ENCODE measurements at places on chromosomes 2 and 18.

DNA sequence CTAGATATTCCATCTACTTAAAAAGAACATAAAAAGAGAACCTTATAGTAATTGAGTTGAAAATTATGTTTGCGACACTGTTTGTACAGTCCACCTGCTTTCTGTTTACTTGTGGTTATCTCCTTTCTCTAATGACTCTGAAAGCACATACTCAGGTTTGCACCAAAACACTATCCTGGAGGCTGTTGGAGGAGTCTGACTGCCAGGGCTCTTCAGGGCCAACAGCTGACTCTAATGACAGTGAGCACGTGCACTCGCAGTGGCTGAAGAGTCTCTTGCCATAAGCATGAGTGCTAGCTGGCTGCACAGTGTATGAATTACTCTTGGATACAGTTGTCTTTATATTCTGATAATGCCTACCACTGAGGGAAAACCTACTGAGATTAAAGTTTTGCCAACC, 16.7 kb upstream of the GLS start:
- no peak for DNase-seq

DNA sequence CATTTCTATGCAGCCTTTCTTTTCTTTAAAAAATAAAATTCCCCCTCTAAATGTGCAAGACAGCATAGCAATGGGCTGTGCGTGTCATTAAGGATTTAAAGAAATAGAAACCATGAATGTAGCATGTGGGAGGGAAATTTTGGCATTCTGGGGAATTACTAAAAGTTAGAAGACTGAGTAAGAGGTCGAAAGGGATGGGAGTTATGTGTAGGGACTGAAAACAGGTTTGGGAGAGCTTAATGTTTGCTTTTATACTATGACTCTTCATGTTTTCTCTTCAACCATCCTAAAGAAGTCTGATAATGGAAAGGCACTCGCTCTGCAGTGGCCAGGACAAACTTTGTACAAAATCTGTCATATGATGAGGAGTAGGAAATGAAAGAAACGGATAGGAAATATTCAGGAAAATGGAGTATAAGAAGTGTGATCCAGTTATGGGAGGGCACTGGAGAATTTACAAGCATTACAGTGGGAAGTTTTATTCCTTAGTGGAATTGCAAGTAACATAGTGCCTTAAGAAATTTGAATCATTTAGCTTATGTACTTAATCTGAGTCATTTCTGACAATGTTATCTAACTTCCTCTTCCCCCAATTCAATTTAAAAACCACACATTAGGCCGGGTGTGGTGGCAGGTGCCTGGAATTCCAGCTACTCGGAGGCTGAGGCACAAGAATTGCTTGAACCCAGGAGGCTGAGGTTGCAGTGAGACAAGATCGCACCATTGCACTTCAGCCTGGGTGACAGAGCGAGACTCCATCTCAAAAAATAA, 20.6 kb downstream of the TMEM87B start:
- no peak for DNase-seq

- DNase-seq: no peak
Observed at GRCh38 chr18:41064916-41065315, 890.1 kb upstream of the PIK3C3 start.

- no peak for DNase-seq
Observed at GRCh38 chr2:10755621-10756020, 34.2 kb downstream of the ATP6V1C2 start.

- DNase-seq: peak; percentile 34
Observed at GRCh38 chr2:216119986-216120385, 10.8 kb downstream of the XRCC5 start.

DNA sequence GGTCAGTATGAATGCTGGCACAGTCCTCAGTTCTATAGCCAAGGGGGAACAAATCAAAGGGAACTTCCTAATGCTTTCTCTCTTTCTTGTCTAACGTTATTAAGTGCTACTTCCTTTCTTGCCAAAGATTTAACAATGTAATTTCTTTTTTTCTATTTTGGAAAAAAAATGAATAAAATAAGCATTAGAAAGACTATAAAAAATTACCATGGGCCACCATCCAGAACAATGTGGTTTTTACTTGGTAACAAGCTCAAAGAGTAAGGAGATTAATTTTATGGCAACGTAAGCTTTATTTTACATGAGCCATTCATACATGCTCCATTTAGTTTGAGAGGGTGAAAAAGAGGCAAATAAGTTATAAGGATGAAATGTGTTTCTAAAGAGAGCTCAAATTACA, 40.1 kb downstream of the SERPINE2 start:
- no peak for DNase-seq

GRCh38 chr2:98158305-98158704, 71.3 kb downstream of the VWA3B start:
- no peak for DNase-seq

- no peak for DNase-seq
Observed at GRCh38 chr18:6261938-6262337, 152.8 kb downstream of the L3MBTL4 start.

GRCh38 chr2:72915907-72916742, 1.2 kb upstream of the EMX1 start:
- DNase-seq: peak; percentile 15

DNA sequence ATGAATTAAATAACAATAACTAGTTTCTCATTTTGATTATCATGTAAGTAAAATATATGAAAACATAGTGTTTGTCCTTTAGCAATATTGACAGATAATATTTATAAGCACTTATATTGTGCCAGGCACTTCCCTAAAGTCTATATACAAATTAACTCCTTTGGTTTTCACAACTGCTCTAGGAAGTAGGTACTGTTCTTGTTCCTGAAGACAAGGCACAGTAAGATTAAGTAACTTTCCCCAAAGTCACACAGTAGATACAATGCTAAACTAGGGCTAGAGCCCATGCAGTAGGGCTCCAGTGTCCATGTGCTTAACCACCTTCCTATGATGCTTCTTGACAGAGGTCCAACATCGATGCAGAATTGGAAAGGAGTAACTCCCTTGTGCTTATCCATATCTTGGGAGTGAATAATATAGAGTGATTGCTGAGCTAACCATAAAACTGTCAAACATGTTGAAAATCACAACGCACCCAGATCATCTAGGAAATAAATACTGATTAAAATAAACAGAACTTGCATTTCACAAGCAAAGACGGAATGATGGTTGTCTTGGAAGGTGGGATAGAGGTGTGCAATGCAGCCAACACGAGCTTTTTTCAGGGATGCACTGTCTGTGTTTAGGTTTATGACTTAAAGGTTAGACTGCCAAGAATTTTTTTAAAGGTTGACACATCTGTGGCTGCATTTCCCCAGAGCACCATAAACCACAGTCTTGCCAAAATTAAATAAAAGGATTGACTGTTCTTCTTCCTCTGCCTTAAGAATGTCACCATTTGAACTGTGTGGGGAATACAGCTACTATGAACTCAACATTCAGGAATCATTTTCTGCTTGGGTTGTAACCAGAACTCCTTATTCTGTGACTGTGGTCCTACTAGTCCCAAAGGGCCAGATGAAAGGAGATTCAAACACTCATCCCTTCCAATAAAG, 80.8 kb downstream of the ANKRD44 start:
- no peak for DNase-seq

GRCh38 chr2:42372474-42373200, 11.6 kb upstream of the COX7A2L start:
- no peak for DNase-seq

GRCh38 chr2:135050684-135051083, 1.4 kb upstream of the RAB3GAP1 start:
- DNase-seq: no peak

DNA sequence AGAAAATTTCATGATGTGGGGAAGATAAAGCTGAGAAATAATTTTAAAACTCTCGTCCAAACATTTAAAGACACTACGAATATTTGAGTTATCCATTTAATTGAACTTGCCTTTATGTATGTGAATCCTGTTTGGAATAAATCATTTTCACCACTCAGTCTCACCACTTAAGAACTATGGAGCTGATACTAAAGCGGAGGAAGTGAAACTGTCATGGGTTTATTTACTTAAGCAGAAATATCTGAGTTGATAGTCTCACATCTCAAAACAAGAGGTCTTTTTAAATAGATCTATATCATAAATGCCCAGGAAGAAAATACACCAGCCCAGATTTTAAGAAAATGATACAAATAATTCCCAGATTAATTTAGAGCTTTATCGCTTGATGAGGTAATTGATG, 532.4 kb downstream of the ZNF804A start:
- no peak for DNase-seq

GRCh38 chr2:65231892-65232477, 4.4 kb downstream of the ACTR2 start:
- DNase-seq: peak; percentile 14

DNA sequence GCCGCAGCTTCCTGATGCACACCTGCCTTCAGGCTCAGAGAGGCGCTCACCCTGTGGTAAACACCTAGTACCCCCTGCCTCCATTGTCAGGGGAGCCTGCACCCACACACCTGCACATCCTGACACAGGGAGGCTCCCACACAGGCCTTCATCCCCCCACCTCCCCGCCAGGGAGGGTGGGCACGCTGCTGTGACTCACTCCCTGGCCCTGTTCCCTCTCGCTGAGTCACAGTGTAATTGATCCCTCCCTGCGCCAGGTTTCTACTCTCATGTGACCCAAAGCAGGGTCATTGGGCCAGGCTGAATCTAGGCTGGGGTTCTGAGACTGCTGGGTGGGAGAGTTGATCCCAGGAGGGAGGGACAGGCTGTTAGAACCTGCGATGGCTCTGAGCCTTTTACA, 8.5 kb upstream of the CELF4 start:
- no peak for DNase-seq

GRCh38 chr2:17051538-17051937, 385.9 kb upstream of the CYRIA start:
- no peak for DNase-seq

DNA sequence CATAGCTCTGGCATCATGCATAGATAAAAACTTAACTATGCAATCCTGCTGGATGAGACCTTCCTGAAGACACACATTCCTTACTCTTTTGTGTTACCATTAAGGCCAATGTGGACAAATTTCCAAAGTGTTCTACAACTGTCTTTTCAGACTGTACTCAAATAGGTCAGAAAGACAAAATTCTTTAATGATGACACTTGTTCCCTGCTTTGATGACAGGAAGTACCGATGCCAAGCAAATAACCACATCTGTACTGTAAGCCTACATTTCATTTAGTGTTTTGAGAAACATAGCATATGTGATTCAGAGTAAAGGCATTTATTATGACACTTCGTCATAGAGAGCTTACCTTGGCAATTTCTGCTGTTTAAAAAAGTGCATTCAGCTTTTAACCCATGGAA, 55.0 kb downstream of the PMAIP1 start:
- DNase-seq: no peak

DNA sequence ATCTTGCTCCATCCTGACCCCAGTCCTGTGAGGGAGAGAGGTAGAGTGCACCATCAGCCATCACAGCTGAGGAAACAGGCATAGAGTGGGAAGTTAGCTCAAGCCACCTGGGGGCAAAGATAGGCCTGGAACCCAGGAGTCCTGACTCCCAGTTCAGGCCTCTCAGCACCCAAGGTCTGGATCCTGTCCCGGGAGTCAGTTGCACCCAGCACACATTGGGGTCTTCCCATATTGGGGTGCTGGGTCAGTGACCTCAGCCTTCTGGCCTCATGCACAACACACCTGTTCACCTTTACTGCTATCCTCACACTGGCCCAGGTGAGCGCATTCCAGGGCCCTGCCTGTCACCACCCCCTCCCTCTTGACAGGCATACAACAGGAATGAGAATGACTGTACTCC, 24.7 kb downstream of the ST8SIA5 start:
- DNase-seq: no peak

GRCh38 chr2:62871506-62871905, 166.0 kb downstream of the EHBP1 start:
- DNase-seq: no peak

DNA sequence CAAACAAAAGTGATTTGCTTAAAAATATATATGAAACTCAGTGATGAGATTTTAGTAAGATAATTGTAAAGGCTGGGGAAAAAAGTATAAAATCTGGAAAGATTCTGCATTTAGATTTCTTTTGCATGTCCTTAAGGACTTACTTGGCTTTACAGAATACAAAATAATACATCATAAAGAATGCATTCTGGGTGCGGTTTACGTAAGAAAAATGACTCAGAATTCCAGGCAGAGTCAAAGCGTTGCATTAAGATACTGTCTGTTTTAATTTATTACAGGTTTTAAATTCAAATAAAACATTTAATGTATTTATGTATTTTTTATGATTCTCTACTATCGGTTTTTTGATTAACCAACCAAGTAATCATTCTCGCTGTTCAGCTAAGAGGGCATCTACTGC, 178.0 kb downstream of the SH3BP4 start:
- DNase-seq: no peak

- DNase-seq: no peak
Observed at GRCh38 chr2:16203691-16204090, 263.3 kb downstream of the MYCN start.

- DNase-seq: no peak
Observed at GRCh38 chr2:152846697-152847470, 128.5 kb downstream of the ARL6IP6 start.

GRCh38 chr2:27264753-27265535, 2.1 kb upstream of the SLC30A3 start:
- DNase-seq: peak; percentile 50

GRCh38 chr2:67927501-67927900, 135.3 kb downstream of the C1D start:
- DNase-seq: no peak

DNA sequence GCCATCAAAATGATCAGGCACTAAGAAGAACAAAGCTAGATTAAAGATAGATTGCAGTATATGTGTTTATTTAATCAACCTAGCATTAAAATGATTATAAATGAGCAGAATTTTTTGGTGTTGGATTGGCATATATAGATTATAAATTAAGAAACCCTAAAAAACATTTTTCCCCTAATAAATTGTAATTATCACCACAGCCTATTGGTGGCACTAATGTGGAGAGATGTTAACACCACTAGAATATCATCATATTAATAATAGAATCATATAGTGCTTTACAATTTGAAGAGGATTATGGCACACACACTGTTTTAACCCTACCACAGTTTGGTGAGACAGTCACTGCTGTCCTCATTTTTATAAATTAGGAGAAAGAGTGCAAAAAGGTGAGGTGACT, 112.4 kb upstream of the RND3 start:
- no peak for DNase-seq

- DNase-seq: no peak
Observed at GRCh38 chr2:143903172-143903856, 616.6 kb downstream of the ZEB2 start.

Measured in CD4-positive, alpha-beta T cell treated with Interleukin-15 for 4 hours (primary cell).